ENCODE measurements at places on chromosomes 12 and 14.

DNA sequence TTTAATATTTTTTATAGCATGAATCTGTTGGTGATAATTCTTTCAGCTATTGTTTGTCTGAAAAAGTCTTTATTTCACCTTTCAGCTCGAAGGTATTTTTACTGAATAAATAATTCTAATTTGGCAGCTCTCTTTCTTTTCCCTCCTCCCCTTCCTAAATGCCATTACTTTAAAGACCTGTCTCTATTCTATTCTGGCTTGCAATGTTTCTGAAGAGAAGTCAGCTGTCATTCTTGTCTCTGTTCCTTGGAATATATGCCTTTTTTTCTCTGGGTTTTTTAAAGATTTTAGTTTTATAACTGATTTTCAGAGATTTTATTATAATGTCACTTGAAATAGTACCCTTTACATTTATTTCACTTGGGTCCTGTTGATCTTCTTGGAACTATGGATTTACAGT lies 237.9 kb upstream of the DAAM1 start:
- no peak for DNase-seq

DNA sequence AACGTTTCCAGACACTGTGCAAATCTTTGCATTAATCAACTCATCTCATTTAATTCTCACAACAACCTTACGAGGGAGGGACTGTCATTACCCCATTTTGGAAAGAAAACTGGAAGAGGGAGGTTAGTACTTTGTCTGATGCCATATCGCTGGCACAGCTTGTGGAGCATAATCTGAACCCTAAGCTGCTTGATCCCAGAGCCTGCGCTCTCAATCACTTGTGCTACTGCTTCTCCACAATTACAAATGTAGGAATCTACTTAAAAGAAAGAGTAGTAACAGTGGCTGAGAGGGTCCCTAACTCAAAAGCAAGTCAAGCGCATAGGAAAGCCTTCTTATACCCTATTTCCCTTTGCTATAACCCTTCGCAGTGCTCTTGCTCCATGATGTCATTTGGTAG lies 3.2 kb downstream of the EFS start:
- DNase-seq: no peak

- no peak for DNase-seq
Measured at GRCh38 chr14:35669782-35670181, 135.8 kb downstream of the INSM2 start.

GRCh38 chr14:99733540-99734405 lies 49.7 kb downstream of the CYP46A1 start:
- no peak for DNase-seq

DNA sequence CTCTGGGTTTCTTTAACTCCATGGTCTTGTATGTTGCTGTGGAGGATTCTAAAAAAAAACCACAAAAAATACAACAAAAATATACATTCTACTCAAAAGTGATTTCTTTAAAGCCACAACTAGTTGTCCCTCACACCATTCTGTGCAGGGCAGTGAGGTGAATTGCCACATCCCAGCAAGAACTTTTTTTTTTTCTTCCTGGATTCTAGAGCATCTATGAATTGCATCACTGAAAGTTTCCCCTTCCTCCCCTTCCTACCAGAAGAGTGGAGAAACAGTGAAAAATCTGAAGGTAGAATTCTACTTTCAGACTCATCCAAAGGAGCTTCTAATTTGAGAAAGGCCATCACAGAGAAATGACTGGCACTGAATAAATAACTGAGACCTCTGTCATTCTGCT lies 395.3 kb downstream of the AEBP2 start:
- DNase-seq: no peak

GRCh38 chr14:51188566-51189185 lies 51.4 kb upstream of the TMX1 start:
- DNase-seq: no peak

- DNase-seq: no peak
Measured at GRCh38 chr12:95642583-95642982, 91.3 kb upstream of the USP44 start.

GRCh38 chr12:108052260-108052659 lies 76.8 kb upstream of the WSCD2 start:
- no peak for DNase-seq

- DNase-seq: no peak
Measured at GRCh38 chr14:93898081-93898611, 29.0 kb upstream of the FAM181A start.

- DNase-seq: no peak
Measured at GRCh38 chr14:98965076-98965475, 306.9 kb downstream of the BCL11B start.

DNA sequence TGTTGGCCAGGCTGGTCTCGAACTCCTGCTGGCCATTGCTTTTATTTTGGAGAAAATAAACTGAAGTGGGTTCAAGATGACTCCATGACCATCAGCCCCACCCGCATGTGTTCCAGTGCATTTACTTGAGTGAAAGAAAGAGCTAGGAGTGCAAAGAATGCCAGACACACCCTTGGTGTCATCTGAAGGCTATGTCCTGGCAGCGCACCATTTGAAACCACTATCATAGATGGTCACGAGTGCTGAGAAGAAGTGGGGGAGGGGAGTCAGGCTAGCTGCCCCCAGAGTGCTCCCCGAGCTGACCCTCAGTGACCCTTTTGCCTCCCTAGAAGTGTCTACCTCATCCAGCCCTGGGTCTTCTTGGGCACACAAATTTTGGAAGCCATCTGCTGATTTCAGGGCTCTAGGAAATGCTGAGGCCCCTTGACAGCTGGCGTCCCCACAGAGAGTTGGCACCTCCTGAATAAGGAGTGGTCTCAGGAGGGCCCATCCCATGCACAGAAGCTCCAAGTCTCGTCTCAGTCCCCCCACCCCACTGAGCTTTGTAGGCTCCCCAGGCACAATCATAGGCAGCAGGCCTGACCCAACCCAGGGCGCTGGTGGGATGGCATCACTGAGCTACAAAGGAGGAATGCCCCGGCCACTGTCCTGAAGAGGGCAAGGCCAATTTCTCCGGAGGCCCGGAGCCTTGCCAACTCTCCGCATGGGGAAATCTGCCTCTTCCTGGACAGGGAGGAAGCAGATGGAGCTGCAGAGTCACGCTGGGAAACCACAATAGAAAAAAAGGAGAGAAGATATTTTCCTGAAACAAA lies 28.0 kb downstream of the PXN start:
- DNase-seq: peak; percentile 85

DNA sequence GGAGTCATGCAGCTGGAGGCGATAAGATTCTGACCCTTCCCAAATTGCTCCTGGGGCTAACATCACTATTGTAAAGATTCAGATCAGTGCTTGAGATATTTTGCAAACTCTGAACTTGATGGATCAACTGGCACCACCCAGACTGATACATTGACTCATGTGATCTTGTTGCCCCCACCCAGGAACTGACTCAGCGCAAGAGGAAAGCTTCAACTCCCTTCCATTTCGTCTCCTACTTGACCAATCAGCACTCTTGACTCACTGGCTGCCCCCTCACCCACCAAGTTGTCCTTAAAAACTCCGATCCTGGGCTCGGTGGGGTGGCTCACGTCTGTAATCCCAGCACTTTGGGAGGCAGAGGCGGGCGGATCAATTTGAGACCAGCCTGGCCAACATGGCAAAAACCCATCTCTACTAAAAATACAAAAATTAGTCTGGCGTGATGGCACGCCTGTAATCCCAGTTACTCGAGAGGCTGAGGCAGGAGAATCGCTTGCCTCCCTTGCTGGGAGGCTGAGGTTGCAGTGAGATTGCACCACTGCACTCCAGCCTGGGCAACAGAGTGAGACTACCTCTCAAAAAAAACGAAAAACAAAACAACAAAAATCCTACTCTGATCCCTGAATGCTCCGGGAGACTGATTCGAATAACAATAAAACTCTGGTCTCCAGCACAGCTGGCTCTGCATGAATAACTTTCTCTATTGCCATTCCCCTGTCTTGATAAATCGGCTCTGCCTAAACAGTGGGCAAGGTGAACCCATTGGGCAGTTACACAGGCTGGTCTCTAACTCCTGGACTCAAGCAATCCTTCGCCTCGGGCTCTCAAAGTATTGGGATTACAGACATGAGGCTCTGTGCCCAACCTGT lies 9.8 kb upstream of the ARF6 start:
- no peak for DNase-seq

DNA sequence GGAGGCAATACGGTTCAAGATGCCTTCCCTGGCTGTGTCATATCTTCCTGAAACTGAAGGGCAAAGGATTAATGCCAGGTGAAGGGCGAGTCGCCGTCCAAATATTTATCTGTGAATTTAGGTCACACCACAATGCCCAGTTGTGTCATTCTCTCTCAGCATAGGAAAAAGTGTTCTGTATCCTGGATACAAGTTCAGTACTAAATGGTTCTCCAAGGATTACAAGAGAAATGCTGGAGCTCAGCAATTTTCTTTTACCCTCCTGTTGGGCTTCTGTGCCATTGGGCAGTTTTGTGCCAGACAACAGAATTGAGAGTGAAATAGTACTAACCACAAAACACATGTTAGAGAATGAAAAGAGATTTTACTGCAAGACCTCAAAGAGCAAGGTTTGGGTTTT lies 493.9 kb downstream of the EGLN3 start:
- no peak for DNase-seq

DNA sequence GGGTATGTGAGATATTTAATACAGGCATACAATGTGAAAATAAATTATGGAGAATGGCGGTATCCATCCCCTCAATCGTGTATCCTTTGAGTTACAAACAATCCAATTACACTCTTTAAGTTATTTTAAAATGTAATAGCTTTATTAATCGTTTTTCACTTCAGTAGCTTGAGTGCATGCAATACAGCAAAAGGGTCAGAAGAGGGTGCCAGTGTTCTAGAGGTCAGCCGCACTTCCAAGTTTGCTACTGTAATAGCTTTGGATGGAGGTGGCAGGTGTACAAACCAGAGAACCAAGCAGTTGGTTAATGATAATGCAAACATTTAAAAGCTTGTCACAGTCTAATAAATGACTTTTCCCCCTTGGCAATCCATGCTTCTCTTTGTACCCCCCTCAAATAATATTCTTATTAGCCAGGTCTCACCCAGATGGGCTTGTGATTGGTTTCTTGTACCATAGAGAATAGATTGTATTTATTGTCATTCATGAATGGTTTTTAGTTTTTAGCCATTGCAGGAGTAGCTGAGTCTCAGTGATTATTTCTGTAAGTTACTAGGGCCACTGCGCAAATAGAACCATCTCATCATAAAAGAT lies 127.0 kb downstream of the ERC1 start:
- DNase-seq: peak; percentile 74

DNA sequence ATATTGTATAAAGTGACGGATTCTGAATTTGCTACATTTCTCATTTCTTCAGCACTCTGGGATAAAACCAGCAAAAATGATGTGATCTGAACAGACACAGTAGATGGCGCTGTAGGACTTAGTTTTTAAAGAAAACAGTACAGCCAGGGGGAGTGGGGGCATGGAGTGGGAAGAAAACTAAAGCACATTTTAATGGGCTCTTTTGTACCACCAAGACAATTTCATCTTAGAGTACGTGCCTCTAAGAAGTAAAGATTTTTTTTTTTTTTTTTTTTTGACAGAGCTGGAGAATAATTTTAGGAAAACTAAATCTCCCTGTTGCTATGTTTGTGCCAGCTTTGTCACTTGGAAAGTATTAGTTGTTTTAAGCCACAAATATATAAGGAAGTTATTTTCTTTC lies 124.4 kb downstream of the RAD51B start:
- DNase-seq: peak; percentile 94

DNA sequence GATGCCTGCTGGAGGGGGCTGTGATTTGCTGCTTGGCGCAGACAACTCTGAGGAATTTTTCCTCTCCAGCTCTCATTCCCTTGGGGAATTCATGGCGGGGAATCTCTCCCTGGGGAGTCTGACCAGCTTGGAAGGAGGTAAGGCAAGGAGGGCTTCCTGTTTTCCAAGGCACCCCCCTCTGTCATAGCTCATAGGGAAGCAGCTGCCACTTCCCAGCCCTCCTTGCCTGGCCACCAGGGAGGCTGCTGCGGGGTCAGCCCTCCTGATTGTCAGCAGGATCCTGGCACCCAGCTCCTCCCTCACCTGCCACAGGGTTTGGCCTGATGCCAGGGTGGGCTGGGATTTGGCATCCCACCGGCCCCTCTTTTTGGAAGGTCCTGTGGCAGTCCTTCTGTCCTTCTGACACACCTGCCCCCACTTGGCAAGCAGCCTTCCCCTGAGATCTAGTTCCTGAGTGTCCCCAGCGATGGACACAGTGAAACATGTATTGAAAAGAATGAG lies 74.9 kb downstream of the TSPAN9 start:
- no peak for DNase-seq

DNA sequence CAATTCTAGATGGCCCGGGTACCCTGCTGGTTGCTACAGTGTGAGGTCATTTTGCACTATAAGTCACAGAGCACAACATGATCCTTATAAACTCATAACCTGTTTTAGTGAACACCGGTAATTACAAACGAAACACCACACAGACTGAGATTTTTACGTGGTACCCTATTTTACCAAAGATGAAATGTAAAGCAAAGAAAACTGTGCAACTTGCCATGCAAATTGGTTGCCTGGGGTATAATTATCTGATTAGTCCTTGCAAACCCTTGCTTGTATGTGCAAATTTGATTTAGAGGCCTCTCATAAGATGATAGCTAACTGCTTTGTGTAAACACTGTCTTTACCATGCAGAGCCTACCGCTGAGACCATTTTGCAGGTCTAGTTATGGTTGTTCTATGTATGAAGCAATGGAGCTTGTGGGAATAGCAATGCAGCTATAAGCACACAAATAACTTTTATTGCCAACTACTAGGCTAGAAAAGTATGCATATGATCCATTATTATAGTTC lies 372.1 kb upstream of the FAR2 start:
- no peak for DNase-seq

GRCh38 chr12:1564067-1564466 lies 30.3 kb downstream of the FBXL14 start:
- no peak for DNase-seq

GRCh38 chr14:99250636-99251208 lies 21.3 kb downstream of the BCL11B start:
- DNase-seq: no peak

- DNase-seq: no peak
Measured at GRCh38 chr12:4039931-4040330, 166.7 kb upstream of the PARP11 start.

- no peak for DNase-seq
Measured at GRCh38 chr12:8887285-8887715, 27.0 kb upstream of the PHC1 start.

DNA sequence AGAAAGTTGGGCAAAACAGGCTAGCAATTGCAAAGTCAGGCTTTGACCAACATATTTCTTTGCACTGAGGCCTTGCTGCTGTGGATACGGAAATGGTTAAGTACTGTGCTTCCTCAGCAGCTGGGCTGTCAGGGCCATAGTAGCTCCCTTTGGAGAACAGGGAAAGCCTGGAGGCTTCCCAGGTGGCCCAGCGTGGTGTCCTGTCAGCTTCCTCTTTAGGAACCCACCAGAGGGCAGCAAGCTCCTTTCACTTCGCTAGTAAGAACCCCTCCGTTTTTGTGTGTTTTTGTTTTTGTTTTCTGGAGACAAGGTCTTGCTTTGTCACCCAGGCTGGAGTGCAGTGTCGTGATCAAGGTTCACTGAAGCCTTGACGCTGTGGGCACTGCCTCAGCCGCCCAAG lies 1.7 kb upstream of the CFAP251 start:
- DNase-seq: peak; percentile 72
